T-helper 17 cell (primary cell): ENCODE measurements at places on chromosomes 4 and X. TPM values are rescaled to one million over a fixed set of nuclear protein-coding genes. Genes with fewer than 3 reads are reported as not detected.
A peak's percentile ranks its signal among the peaks of the same experiment; 100 is the strongest.

- no peak overlapping the region for H3K27ac ChIP-seq
- no peaks in the 10 kb centered on the region for H3K36me3 ChIP-seq
- peaks cover 8% of the 10 kb centered on the region for H3K4me1 ChIP-seq
- H3K27me3 ChIP-seq = peaks cover 37% of the 10 kb centered on the region
- no peak for DNase-seq
- H3K4me3 ChIP-seq = no peak overlapping the region
Observed at GRCh38 chrX:20529301-20529700, 262.6 kb upstream of the RPS6KA3 start.

DNA sequence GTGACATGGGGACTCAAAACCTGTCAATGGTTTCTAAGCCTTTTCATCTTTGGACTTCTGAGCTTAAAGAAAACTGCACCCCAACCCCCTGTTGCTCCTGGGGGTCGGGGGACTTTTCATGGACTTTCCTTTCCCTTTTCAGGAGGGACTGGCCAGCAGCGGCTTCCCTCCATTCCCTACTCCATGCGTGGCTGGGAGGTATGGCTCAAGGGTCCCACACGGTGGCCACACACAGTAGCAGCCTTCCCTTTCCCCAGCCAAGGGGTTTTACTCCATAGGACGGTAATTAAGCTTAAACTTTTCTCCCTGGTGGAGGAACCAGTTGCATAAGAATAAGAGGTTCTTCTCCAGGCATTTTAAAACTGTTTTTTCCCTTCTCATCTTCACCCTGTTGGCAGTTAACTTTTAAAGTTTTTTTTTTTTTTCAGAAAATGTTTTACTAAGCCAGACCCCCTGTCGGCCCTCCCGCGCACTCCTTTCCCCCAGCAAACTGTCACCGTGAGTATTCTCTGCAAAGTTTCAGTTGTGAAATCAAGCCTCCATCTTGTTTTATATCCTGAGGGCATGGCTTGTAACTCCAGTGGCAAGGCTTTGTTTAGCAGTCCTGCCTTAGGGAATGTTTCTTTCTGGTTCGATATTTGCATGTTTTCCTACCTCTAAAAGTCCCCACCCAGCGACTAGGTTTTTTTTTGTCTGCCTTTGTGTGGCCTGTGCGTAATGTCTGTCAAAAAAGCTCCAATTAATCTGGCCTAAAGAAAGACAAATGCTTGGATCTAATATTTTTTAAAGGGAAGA is 325.7 kb downstream of the TLL1 start:
- H3K36me3 ChIP-seq = no peaks in the 10 kb centered on the region
- H3K4me1 ChIP-seq = no peaks in the 10 kb centered on the region
- H3K27ac ChIP-seq = no peak overlapping the region
- H3K27me3 ChIP-seq = no peaks in the 10 kb centered on the region
- no peak overlapping the region for H3K4me3 ChIP-seq
- DNase-seq = no peak

The SLC10A4 gene
- not detected for total RNA-seq

The FHDC1 gene
- 0.10 TPM for total RNA-seq

DNA sequence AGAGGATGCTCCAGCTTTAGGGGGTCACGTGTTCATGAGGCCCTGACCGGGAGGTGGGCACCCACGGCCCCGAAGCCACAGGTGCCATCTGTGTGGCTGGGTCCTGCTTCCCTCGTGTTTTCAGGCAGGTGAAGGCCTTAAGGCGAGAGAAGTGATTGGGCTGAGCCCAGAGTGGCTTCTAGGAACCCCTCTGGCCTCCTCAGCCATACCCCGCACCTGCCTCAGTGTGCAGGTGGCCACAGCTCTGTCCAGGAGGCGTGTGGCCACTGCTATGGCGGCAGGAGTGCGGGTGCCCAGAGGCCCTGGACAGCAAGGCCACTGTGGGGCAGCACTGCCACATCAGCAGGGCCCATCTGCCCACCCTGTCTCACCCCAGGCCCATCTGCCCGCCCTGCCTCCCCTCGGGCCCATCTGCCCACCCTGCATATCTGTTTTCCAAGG is 25.0 kb downstream of the NKX1-1 start:
- no peak for DNase-seq
- H3K27me3 ChIP-seq = no peaks in the 10 kb centered on the region
- H3K36me3 ChIP-seq = peaks cover 2% of the 10 kb centered on the region
- H3K27ac ChIP-seq = no peak overlapping the region
- no peaks in the 10 kb centered on the region for H3K4me1 ChIP-seq
- no peak overlapping the region for H3K4me3 ChIP-seq

DNA sequence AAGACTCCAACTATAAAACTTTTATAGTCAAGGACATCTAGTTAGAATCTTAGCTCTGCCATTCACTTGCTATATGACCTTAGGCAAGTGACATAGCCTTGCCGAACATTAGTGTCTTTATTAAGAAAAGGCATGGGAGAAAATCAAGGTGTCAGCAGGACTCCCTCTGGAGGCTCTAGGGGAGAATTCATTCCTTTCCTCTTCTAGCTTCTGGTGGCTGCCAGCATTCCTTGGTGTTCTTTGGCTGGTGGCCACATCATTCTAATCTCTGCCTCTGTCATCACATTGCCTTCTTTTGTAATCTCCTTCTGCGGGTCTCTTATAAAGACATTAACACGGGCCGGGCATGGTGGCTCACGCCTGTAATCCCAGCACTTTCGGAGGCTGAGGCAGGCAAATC is 99.8 kb downstream of the PPP1R2C start:
- no peak for DNase-seq
- H3K4me3 ChIP-seq = no peak overlapping the region
- no peak overlapping the region for H3K27ac ChIP-seq

- no peaks in the 10 kb centered on the region for H3K4me1 ChIP-seq
- no peak for DNase-seq
- no peak overlapping the region for H3K27ac ChIP-seq
- H3K4me3 ChIP-seq = no peak overlapping the region
Observed at GRCh38 chr4:81021981-81022380, 8.5 kb upstream of the BMP3 start.

- DNase-seq = no peak
- H3K4me1 ChIP-seq = no peaks in the 10 kb centered on the region
- no peak overlapping the region for H3K27ac ChIP-seq
- no peak overlapping the region for H3K4me3 ChIP-seq
- H3K27me3 ChIP-seq = no peaks in the 10 kb centered on the region
Observed at GRCh38 chrX:68807818-68808217, 21.0 kb upstream of the EFNB1 start.

DNA sequence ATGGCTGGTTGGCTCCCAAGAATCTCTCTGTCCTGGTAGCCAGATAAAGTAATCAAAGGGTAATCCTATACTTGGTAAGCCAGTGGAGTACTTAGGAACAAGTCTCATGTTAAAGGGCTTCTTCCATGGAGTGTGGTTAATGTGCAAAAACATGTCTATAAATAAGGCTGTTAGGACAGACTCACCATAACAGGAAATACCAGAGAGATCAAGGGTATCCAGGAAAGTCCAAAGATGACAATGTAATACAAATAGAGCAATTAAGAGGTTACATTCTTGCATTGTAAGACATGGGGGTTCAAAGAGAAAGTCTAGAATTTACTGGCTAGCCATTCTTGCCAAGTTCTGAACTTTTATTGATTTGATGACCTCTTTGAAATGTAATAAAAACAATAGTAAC is 61.9 kb upstream of the ZCCHC13 start:
- H3K27ac ChIP-seq = no peak overlapping the region
- no peaks in the 10 kb centered on the region for H3K36me3 ChIP-seq
- peaks cover 5% of the 10 kb centered on the region for H3K4me1 ChIP-seq
- DNase-seq = no peak

The SLC10A6 gene
- total RNA-seq = not detected

- DNase-seq = no peak
- H3K27me3 ChIP-seq = no peaks in the 10 kb centered on the region
- H3K4me1 ChIP-seq = no peaks in the 10 kb centered on the region
- H3K4me3 ChIP-seq = no peak overlapping the region
- H3K27ac ChIP-seq = no peak overlapping the region
- no peaks in the 10 kb centered on the region for H3K36me3 ChIP-seq
Observed at GRCh38 chr4:106659371-106659770, 290.8 kb upstream of the GIMD1 start.

- no peaks in the 10 kb centered on the region for H3K4me1 ChIP-seq
- H3K27ac ChIP-seq = no peak overlapping the region
- no peak overlapping the region for H3K4me3 ChIP-seq
- no peaks in the 10 kb centered on the region for H3K27me3 ChIP-seq
Observed at GRCh38 chrX:131792356-131792749, 230.7 kb upstream of the STK26 start.

- H3K4me1 ChIP-seq = peaks cover 10% of the 10 kb centered on the region
- no peak overlapping the region for H3K4me3 ChIP-seq
- no peak for DNase-seq
- H3K36me3 ChIP-seq = peaks cover 4% of the 10 kb centered on the region
- H3K27ac ChIP-seq = peak overlapping the region; percentile 37
Observed at GRCh38 chr4:67712650-67713528, 11.9 kb upstream of the UBA6 start.

- H3K4me3 ChIP-seq = no peak overlapping the region
- H3K4me1 ChIP-seq = no peaks in the 10 kb centered on the region
- peaks cover 5% of the 10 kb centered on the region for H3K27me3 ChIP-seq
- no peak for DNase-seq
- H3K27ac ChIP-seq = no peak overlapping the region
- no peaks in the 10 kb centered on the region for H3K36me3 ChIP-seq
Observed at GRCh38 chr4:46886711-46887110, 22.3 kb downstream of the COX7B2 start.

GRCh38 chrX:129773649-129774458 is 5.9 kb upstream of the SASH3 start:
- H3K4me3 ChIP-seq = peak overlapping the region; percentile 66
- no peak for DNase-seq
- H3K4me1 ChIP-seq = peaks cover 27% of the 10 kb centered on the region
- H3K36me3 ChIP-seq = no peaks in the 10 kb centered on the region
